ENCODE measurements at places on chromosomes 4 and X.

DNA sequence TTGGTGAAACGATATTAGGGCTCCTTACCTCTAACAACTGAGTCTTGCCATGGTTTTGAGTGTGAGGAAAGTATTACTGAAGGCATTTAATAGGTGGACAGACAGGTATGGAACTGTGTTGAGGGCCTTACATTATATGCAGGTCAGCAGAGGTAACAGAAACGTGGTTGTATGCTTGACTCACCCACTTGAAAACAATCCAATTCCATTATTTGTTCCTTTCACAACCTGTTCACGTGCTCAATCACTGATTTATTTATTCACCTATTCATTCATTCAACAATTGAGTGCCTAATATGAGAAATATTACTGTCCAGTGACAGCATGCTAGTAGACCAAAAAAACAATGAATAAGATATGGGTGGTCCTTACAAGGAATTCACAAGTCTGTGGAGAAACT is 33.3 kb upstream of the PPARGC1A start:
- DNase-seq = no peak

- DNase-seq = no peak
Observed at GRCh38 chr4:141659539-141659938, 23.2 kb downstream of the IL15 start.

DNA sequence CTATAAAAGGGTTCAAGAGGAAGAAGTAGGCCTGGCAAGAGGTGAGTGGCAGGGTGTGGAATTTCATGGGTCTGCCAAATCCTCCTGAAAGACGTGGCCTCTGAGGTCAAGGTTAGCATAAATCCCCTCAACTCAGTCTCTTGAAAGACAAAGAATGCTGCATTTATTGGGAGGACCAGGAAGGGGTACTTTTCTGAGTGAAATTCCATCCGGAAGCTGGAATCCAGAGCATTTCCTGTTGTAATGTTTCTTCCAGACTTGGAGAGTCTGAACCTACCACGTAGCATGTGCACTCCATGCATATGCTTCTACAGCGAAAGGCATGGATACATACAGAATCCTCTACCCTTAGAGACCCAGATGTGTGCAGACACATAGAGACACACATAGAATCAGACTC is 13.4 kb upstream of the FGD1 start:
- DNase-seq = no peak

- no peak for DNase-seq
Observed at GRCh38 chrX:47584714-47585113, 2.5 kb downstream of the TIMP1 start.

GRCh38 chrX:49884290-49884862 is 5.1 kb downstream of the USP27X start:
- peak; percentile 64 for DNase-seq

GRCh38 chrX:39817754-39818470 is 279.8 kb downstream of the BCOR start:
- DNase-seq = no peak

- DNase-seq = no peak
Observed at GRCh38 chr4:16767251-16767650, 131.2 kb downstream of the LDB2 start.

DNA sequence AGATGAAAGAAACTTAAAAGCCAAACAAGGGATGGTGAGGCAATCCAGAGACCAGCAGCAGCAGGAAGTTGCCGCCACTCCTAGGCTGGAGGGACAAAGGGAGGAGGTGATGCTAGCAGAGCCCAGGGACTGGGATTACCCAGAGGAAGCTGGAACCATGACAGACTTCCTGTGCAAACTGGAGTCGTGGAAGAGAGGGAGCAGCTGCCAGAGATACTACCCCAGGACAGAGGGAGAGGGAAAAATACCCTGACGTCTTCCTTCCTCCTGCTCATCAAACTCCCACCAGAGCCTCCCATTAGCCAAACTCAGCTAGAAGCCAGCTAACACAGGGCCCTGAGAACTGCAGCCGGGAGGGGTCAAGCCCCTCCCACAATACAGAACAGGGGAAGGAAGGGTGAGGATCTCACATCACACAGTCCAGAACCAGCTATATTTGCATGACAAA is 101.2 kb upstream of the KLF3 start:
- peak; percentile 68 for DNase-seq

DNA sequence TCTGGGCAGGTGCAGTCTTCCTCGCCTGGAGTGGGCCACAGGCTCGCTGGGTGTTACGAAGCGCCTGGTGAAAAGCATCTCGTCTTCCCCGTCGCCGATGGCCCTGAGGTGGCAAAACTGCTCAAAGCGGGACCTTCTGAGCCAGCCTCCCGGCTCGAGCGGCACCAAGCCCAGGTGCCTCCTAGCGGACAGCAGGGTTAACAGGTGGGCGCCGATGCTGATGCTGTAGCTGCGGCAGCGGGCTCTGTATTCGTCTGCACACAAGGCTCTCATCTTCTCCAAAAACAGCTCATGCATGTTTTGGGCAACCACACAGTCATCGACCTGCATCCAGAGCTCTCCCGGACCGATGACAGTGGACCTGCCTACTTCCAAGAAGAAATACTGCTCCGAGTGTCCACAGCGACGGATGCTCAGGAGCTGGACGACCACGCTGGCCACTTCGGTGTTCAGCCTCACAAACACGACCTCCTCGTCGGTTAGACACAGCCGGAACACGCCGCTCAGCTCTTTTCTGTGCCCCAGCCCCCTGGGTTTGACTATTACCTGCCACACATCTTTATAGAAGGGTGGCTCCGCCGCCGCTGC is 1.2 kb downstream of the IRS4 start:
- no peak for DNase-seq

DNA sequence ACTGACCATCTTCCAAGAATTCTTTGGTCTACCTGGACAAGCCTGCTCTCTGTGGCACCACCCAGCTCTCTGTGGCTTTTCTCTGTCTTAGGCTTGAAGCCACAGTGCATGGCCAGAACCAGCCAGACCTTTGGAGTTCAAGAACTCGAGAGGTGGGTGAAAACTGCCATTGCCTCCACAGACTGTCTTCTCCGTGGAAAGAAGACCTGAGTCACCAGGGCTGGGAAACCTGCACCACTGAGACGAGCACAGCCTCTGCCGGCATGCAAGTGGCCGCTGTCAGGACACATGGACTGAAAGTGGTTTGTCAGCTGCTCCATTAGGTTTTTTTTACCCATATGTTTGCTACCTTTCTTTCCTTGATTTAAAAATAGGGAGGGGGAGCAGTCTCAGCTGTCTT is 74.5 kb downstream of the MGST2 start:
- no peak for DNase-seq

DNA sequence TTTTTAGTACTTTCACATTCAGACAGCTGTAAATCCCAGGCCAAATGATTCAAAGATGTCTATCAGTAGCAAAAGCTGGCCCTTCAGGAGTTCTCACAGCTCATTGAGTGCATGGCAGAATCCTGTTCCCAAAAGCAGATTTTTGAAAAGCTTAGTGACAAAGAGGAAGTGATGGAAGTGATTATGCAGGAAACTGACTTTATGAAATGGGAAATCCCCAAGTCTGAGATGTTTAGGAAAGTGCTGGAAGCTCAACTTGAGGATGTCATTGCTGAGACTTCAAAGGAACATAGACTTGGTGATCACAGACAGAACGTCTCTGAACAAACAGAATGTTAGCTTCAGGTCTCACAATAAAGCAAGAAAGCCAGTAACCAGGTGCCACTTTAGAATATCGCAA is 51.0 kb upstream of the CFAP47 start:
- no peak for DNase-seq

DNA sequence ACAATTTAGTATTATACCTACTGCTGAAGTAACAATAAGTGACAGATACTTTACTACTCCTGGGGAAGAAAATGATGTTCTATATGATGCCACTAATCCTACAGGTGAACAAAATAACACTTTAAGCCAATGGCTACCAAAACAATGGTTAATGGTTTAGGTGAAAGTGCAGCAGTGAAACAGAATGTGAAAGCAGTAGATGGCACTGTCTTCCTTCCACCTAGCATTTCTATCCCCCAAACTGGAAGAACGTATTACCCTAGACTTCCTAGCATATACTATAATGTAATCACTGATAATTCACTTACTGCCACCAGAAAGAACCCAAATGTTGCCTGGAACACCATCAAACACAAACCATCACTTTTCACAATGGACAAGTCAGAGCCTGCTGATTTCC is 18.9 kb upstream of the CABS1 start:
- DNase-seq = no peak

GRCh38 chrX:338281-338835 is 19.8 kb upstream of the GTPBP6 start:
- no peak for DNase-seq

GRCh38 chr4:111537165-111537564 is 608.1 kb upstream of the FAM241A start:
- DNase-seq = no peak

GRCh38 chrX:106451933-106452332 is 159.8 kb upstream of the RADX start:
- no peak for DNase-seq

DNA sequence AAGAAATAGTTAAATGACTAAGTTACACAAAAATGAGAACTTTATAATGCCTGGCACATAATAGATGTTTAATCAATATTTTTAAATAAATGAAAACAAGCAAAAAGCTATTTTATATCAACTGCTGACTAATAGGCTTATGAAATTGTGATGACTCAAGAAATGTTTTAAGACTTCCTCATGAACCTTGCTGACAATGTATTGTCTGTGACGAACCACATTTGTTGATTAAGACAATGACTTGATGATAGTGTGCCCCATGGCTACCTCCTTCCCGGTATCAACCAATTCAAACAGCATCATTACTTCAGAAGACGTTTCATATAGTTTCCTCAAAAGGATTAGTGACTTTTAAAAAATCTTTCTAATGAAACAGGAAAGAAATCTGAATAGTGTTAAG is 7.9 kb downstream of the CXCL6 start:
- DNase-seq = no peak

- no peak for DNase-seq
Observed at GRCh38 chrX:53714580-53715345, 28.2 kb upstream of the HUWE1 start.

- no peak for DNase-seq
Observed at GRCh38 chr4:51868449-51868847, 25.5 kb downstream of the DCUN1D4 start.

GRCh38 chrX:48165241-48165640 is 31.4 kb downstream of the SSX5 start:
- DNase-seq = no peak

GRCh38 chrX:71637253-71637618 is 18.9 kb upstream of the CXCR3 start:
- DNase-seq = no peak

DNA sequence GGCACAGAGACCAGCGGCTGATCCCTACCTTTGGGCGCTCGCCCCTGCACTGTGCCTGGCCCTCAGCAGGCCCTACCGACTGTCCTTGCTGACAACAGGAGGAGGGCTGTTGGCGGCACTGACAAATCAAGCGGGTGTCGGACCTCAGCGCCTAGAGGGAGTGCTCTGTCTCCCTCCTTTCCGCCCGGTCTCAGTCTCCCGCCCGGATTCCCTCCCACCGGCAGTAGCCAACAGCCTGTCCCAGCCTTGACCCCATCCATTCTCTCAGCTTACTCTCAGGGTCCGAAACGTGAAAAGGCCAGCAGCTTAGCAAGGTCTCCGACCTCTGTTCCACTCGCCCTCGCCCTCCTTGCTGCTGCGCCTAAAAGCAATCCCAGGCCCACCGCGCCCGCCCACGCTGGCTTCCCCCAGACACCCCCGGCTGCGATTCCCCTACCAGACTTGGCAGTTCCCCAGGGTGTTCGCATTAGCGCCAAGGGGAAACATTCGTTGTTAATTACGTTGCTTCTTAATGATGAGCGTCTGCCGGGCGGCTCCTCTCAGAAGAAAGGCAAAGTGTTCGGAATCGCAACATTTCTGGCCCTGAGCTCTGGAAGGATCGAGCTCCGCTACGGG is 96.2 kb downstream of the SOWAHB start:
- peak; percentile 73 for DNase-seq

GRCh38 chr4:147370473-147370872 is 110.4 kb upstream of the EDNRA start:
- DNase-seq = no peak

GRCh38 chrX:1542994-1543725 is 6.2 kb upstream of the P2RY8 start:
- no peak for DNase-seq

DNA sequence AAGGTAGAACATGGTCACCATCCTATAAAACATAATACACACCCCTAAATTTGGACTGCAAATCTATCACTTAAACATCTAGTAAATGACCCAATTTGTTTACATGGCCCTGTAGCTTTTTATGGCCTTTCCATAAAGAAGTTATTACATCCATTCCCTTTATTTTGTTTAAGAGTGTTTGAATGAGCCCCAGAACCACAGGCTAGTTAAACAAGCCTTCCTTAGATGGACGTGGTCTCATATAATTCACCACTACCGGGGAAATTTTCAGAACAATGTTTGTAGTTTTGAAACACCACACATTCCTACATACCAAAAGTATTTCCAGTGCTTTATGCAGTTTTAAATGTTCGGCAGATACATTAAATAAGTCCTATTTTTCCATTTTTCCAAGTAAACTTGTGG is 12.3 kb downstream of the PDGFC start:
- DNase-seq = no peak

- no peak for DNase-seq
Observed at GRCh38 chr4:32884198-32884597, 2164.0 kb downstream of the PCDH7 start.
